Stimulated activated CD8-positive, alpha-beta memory T cell treated with anti-CD3 and anti-CD28 coated beads, Interleukin-12 subunit alpha, Interleukin-12 subunit beta, amount 100 ng/mL, for 4 hours (primary cell): ENCODE measurements at places on chromosomes 7 and 10.

DNA sequence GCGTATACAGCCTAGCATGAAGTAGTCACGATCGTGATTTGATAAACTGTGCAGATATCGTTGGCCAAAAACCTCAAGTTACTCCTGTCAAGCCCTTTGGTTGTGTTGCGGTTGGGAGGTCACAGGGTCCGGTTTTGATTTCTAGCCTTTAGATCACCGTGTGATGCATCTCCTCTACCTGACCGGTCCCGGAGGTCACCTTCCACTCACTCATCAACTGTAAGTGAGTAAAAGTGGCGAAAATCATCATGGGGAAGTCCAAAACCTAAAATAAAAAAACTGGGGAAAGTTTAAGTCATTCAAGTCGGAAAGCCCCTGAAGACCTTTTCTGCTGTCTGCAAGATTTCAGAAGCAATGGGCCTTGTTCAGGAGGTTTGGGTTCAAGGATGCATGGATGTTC, 62.8 kb downstream of the ADARB2 start:
- no peak for DNase-seq

GRCh38 chr7:26479581-26479980, 187.9 kb downstream of the SNX10 start:
- no peak for DNase-seq

DNA sequence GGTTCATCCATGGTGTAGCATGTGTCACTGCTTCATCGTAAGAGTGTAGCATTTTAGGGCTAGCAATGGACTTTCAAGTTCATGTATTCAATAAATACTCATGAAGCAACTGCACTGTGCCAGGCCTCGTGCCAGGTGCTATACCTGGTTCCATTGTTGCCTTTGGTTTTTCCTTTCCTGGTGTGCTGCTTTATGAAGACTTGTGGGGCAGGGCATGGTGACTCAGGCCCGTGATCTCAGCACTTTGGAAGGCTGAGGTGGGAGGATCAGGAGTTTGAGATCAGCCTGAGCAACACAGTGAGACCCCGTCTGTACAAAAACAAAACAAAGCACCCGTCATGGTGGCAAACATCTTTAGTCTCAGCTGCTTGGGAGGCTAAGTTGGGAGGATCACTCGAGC, 2.2 kb upstream of the CPA4 start:
- DNase-seq, result no peak

GRCh38 chr10:118629211-118629610, 33.8 kb upstream of the PRLHR start:
- DNase-seq, result no peak

DNA sequence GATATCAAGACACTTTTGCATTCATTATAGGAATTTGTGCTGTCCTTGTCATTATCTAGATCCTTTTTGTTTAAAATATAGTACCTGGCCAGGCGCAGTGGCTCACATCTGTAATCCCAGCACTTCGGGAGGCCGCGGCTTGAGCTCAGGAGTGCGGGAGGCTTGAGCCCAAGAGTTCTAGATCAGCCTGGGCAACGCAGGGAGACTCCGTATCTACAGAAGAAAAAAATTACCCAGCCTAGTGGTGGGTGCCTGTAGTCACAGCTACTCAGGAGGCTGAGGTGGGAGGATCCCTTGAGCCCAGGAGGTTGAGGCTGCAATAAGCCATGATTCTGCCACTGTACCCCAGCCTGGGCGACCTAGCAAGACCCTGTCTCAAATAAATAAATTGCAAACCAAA, 621 bp upstream of the MORN4 start:
- no peak for DNase-seq

- DNase-seq, result no peak
Observed at GRCh38 chr7:39360038-39360437, 206.2 kb upstream of the YAE1 start.

DNA sequence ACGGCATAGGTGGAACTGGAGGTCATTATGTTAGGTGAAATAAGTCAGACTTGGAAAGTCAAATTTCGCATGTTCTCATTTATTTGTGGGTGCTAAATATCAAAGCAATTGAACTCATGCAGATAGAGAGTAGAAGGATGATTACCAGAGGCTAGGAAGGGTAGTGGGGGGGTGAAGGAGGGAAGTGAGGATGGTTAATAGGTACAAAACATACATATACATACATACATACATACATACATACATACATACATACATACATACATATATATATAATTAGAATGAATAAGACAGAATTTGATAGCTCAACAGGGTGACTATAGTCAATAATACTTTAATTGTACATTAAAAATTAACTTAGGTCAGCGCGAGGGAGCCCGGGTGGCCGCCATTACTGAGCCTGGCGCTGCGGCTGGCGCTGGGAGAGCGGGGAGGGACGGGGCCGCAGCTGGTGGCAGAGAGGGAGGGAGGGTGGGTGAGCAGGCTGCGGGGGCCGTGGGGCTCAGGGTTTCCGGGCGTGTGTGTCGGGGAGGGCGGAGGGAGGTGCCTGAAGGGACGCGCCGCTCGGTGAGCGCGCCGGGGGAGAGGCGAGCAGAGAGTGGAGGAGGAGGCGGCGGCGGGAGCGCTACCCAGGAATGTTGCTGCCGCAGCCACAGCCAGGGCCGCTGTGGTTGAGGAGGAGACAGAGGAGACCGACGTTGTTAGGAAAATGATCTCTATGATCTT, 85.8 kb upstream of the EGFR start:
- DNase-seq, result no peak

DNA sequence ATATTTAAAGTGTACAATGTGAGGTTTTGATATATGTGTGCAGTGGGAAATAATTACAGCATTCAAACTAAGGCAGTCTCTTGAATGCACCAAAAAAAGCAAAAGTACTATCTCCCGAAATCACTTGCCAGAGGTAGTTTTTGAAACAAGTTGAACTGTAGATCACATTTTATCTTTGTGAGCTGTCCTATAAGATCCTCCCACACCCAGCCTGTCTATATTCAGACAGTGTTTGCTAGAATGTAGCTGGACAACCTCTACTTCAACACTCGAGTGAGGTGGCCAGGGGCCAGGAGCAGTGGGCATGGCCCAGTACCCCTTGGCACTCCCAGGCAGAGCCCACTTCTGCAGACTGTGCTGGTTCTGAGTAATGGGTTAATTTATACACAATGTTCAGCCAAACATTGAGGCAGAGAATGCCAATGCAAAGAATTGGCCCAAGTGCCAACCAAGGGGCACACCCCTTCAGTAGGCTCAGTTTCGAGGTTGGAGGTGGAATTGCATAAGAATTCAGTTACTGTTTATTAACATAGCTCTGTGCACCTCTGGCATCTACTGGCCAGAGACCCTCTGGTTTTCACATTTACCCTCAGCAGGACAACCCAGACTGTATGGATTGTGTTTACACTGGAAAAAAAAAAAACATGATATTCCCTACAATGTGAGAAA, 70.5 kb downstream of the AHR start:
- no peak for DNase-seq

GRCh38 chr7:1242606-1243289, 10.1 kb downstream of the UNCX start:
- DNase-seq, result no peak

GRCh38 chr7:157359581-157359980, 22.8 kb downstream of the DNAJB6 start:
- no peak for DNase-seq

DNA sequence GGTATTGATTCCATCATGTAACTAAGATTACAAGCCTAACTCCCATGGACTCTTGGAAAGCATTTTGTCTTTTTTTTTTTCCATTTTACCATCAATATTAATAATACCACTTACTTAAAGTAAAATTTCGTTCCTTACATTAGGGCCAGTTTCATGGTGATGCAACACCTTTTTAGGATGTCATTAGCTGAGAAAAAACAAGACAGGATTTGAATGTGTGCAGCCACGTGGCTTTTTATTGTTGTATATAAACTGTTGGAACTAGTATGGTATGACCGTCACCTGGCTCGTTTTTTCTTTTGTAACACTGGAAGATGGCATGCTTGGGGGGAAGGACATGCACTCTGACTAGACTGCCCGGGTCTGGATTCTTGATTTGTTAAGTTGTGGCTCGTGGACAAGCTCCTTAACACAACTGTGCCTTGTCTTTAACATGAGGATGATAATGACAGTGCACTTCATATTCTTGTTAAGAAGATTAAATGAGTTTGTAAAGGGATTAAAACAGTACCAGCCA, 42.1 kb downstream of the ARHGAP21 start:
- no peak for DNase-seq

DNA sequence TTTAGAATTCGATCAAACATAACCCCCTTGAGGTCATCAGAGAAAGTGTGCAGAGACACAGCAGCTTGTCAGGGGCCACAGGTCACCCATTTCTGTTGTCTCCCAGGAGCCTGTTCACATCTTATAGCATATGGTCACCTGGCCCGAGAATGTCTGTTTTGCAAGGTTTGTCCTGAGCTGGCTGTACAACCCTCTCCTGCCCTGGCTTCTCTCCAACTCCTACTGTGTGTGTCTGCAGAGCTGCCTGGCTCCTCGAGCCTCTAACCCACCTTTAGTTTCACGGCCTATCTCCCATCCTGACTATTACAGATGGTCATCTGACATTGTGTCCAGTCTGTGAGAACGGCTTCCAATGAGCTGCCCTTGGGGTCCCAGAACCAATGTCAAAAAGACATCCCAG, 683.4 kb downstream of the SDK1 start:
- DNase-seq, result no peak

GRCh38 chr10:3422282-3422681, 249.7 kb upstream of the PITRM1 start:
- DNase-seq, result no peak

DNA sequence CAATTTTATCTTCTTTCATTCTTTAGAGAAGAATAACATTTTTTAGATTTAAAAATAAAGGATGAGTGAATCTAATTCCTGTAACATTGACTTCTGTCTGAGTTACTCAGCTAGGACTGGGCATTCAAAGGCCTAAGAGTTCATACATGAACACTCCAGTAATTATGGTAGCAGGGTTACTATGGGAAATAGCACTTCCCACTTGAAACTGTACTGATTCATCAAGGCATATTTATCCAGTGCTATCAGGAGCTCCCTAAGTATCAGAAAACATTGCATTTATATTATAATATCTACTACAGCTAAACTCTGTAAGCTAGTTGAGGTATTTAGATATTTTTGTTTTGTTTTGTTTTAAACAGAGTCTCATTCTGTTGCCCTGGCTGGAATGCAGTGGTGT, 41.8 kb downstream of the NDUFB2 start:
- DNase-seq, result no peak

GRCh38 chr10:132526676-132527075, 10.9 kb upstream of the INPP5A start:
- DNase-seq, result no peak

DNA sequence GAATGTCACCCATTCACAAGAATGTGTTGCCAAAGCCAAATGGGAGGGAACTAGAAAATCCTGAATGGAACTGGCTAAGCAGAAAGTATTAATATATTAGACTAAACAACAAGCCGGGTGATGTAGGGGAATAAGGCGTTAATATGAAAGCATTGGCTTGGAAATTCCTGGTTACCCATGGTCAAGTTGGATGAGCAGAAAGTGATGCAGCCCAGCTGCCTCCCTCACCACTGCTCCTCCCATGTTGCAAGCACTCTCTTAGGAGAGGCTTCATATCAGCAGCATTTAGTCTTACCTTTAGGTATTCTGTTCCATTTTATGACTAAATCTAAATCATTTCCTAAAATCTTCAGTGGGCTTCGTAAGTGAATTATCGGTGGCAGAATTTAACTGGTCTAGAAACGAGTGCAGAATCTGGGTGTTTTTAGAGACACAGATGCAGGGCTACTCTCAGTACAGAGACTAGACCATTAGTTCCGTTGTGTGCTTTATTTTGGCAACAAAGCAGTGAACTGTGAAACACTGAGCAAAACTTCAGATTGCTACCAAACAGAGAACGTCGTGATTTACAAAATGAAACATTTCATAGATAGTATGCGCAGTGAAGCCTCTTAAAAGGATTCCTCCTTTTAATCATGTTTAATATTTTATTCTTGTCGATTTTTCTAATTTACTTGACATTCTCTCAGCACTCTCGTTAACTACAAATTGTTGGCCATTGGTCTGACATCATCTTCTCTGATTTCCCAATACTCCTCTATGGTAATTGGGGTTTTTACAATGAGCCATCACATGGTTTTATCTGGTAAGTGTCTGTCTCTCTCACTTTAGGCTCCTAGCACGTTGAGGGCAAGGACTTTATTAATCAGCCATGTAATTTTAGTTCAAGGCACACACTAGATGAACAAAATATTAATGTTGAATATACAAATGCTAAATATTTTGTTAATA, 22.0 kb upstream of the HGF start:
- no peak for DNase-seq

- DNase-seq, result no peak
Observed at GRCh38 chr10:92111336-92111939, 179.4 kb downstream of the CPEB3 start.
